ENCODE measurements at places on chromosomes 3 and 15.

GRCh38 chr15:95679847-95680582 lies 650.5 kb upstream of the NR2F2 start:
- no peak for DNase-seq

GRCh38 chr3:195154793-195155535 lies 116.0 kb downstream of the XXYLT1 start:
- no peak for DNase-seq

- no peak for DNase-seq
These were observed 218.8 kb upstream of the STRIT1 start for GRCh38 chr3:155512175-155512866.

- DNase-seq, result peak; percentile 67
These were observed 52.8 kb upstream of the CCNB2 start for GRCh38 chr15:59051873-59052861.

DNA sequence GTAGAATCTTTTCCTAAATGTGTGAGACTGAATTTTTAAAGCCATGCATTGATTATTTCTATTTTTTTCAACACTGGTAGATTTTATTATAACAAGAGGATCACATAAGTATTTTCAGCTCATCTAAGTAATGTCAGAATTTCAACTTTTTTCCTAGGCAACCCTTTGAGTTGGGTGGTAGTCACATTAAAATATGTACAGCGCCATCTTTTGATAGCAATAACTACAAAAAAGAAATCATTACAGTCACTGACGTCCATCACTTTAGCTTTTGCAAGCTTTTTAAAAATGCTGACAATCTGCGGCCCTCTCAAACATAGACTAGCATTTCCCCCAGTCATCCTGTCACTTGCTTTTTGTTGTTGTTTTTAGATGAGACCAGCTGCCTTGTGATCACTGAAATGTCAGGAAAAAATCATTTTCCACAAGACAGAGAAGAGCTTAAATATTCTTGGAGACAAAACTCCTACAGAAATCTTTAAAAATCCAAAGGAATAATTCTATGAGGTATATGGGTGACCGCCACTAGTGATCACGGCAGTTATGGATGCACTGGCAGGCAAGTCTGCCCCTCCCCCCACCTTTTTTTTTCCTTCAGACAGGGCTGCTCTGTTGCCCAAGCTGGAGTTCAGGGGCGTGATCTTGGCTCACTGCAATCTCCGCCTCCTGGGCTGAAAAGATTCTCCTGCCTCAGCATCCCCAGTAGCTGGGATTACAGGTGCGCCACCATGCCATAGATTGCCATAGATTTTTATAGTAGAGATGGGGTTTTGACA lies 384.0 kb upstream of the KCNMB2 start:
- DNase-seq, result no peak

- DNase-seq, result no peak
These were observed 358.1 kb downstream of the MECOM start for GRCh38 chr3:169305460-169305859.

GRCh38 chr3:16911916-16912315 lies 27.2 kb downstream of the PLCL2 start:
- DNase-seq, result no peak

GRCh38 chr15:68272721-68273271 lies 4.7 kb upstream of the FEM1B start:
- no peak for DNase-seq

GRCh38 chr3:66140743-66141372 lies 79.9 kb upstream of the SLC25A26 start:
- DNase-seq, result no peak

DNA sequence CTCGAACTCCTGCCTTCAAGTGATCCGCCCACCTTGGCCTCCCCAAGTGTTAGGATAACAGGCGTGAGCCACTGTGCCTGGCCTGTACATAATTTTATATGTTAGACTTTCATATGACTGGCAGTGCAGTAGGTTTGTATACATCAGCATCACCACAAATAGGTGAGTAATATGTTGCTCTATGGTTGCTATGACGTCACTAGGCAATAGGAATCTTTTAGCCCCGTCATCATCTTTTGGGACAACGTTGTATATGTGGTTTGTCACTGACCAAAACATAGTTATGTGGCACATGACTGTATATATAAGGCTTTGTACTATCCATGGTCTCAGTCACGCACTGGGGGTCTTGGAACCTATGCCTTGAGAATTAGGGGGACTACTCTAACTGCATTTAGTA lies 17.0 kb upstream of the DNAJC19 start:
- no peak for DNase-seq

Measured in CD4-positive, CD25-positive, alpha-beta regulatory T cell (primary cell).